H54 (cell line): ENCODE measurements at places on chromosomes 1 and 21.

GRCh38 chr1:44632598-44632997 is 41.7 kb downstream of the TMEM53 start:
- no peak for DNase-seq

- DNase-seq = no peak
Observed at GRCh38 chr1:157359314-157360022, 192.8 kb downstream of the FCRL5 start.

GRCh38 chr1:183952101-183952500 is 85.4 kb downstream of the COLGALT2 start:
- no peak for DNase-seq

DNA sequence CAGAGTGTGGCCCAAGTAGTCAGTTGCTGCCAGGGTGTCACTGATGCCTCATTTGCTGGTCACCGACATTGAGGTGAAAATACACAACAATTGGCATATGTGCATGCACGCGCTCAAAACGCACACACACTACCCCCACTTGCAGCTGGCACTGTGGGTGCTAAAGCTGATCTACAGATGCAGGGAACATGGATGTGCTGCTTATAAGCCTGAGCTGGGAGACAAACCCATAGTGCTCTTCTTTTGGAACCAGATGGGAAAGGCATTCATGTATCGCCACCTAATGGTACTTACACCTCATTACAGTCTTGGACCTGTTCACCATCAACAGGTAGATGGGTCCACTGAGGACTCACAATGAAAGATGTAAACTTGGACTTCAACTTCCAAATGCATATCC is 70.3 kb upstream of the CAMK1G start:
- peak; percentile 51 for DNase-seq

DNA sequence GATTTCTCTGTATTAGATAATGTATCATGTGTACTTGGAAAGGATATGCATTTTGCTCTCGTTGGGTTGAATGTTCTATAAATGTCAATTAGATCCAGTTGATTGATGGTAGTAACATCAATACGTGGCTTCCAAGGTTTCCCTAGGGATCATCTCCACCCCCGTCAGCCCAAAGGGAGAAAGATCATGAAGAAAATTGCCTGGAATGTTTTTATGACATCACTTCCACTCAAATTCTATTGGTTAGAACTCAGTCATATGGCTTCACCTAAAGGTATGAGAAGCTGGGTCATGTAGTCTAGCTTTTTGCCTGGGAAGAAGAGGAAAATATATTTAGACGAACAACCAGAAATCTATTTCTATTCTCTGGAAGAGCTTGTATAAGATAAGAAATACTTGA is at the start of gene C1orf185:
C1orf185 (plus strand) TSS at position 253 of the 400 bp plus-strand sequence; CDS start at position 259, 6 bp downstream.
- DNase-seq = no peak

DNA sequence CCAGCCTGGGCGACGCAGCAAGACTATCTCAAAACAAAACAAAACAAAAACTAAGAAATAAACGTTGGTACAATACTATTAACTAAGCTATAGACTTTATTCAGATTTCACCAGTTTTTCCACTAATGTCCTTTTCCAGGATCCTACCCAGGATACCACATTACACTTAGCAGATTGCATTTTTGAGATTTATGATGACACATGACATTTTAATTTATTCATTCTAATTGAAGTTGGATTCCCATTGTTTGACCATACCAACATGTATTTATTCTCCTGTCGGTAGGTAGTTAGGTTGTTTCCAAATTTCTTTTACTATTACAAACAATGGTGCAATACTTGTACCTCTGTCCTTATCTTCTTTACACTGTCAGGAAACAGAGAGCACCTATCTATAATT is 6.8 kb upstream of the KLF17 start:
- DNase-seq = no peak

GRCh38 chr1:77281491-77282186 is at the start of gene AK5:
TSS of gene AK5 (plus strand) at chr1:77282019. CDS start at chr1:77282314, 295 bp downstream.
- DNase-seq = peak; percentile 30

- DNase-seq = no peak
Observed at GRCh38 chr1:23524716-23525401, 6.2 kb downstream of the E2F2 start.

- DNase-seq = peak; percentile 55
Observed at GRCh38 chr1:209607102-209607794, 23.7 kb downstream of the CAMK1G start.

DNA sequence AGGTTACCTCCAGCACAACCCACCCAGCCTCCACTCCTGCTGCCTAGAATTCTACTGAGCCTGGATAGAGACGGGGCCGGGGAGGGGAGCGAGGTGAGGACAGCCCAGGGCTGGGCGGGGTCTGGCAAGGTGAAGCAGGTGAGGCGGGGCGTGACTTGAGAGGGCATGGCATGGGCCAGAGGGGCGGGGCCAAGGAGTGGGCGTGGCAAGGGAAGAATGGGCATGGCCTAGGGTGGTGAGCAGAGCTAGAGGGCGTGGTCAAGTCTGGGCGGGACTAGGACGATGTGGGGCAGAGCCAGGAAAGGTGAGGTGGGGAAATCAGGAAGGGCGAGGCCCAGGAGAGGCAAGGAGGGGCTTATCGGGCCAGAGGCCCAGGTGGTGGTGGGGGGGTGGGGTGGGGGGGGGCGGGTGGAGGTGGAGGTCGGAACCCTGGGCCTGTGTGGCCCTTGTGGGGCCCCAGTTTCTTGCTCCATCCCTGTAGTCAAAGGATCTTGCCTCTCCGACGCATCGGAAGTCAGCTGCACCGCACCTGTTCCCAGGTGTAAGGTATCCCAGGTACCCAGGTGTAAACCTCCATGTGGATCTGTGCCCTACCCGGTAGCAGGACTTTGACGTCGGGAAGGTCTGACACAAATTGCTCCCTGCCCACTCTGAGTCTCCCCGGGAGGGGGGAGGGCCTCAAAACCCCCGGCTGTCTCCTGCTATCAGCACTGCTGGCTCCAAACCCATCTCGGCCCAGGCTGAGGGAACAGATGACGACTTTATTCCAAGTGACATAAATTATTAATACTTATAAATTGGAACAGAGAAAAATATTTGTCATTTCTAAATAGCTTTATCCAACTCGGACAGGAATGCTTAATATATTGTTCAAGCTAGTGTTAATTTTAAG is 32.9 kb upstream of the UTS2 start:
- DNase-seq = no peak
